Caco-2 (cell line): ENCODE measurements at places on chromosomes 2 and 18. TPM values are rescaled to one million over a fixed set of nuclear protein-coding genes. Genes with fewer than 3 reads are reported as not detected.

DNA sequence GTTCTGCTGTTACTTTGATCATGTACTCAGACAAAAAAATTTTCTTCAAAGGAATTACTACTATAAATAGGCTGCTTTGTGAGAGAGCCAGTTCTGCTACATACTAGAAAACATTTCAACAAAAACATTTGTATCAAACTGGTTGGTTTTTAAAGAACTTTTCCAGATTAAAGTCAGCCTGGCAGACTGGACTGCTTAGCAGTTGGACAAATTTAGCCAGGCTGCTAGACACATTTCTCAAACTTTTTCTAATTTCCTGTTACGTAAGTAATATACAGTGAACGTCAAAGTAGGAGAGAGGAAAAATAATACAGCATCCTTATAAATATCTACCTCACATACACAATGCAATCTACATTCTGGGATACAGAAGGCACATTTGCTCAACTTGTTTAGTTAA is 109.5 kb downstream of the SP3 start:
- H3K27ac ChIP-seq = no peak overlapping the region
- H3K4me3 ChIP-seq = no peak overlapping the region
- no peaks in the 10 kb centered on the region for H3K27me3 ChIP-seq
- no peaks in the 10 kb centered on the region for H3K4me1 ChIP-seq

GRCh38 chr2:25794544-25795276 is 83.6 kb downstream of the ASXL2 start:
- 0 out of 2 replicates have a peak, but pooled peaks cover 3% of the 10 kb centered on the region for H3K4me1 ChIP-seq
- no peak overlapping the region for H3K4me3 ChIP-seq
- no peak overlapping the region for H3K27ac ChIP-seq
- H3K36me3 ChIP-seq = no peaks in the 10 kb centered on the region
- no peaks in the 10 kb centered on the region for H3K27me3 ChIP-seq

SULT1C4 gene
- 4.0 and 5.1 TPM in 2 replicates for total RNA-seq

GRCh38 chr18:24086082-24086481 is 52.8 kb upstream of the CABYR start:
- H3K36me3 ChIP-seq = no peaks in the 10 kb centered on the region
- no peaks in the 10 kb centered on the region for H3K27me3 ChIP-seq
- H3K27ac ChIP-seq = no peak overlapping the region
- no peak overlapping the region for H3K4me3 ChIP-seq
- DNase-seq = no peak

DNA sequence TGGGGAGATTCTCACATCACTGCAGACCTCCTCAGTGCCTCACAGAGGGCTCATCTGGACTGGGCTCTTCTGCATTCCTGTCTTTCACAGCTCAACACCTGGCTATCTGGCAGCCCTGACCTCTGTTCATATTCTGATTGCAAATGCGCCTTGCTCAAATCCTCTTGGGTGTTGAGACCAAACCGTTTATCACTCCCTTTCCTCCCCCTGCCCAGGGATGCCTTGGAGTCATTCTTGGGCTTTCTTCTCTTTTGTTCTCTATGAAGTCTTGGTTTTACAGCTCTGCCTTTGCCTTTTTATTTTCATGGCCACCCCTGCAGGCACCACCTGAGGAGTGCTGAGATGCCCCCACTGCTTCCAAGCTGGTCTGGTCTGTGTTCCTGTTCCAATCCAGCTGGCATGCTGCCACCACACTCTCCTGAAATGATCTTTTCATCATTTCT is 26.3 kb downstream of the TUBB6 start:
- DNase-seq = no peak
- no peak overlapping the region for H3K27ac ChIP-seq
- H3K27me3 ChIP-seq = no peaks in the 10 kb centered on the region

GRCh38 chr2:102025583-102026267 is 34.0 kb downstream of the IL1R2 start:
- DNase-seq = no peak
- peaks cover 5% of the 10 kb centered on the region for H3K4me1 ChIP-seq
- no peaks in the 10 kb centered on the region; the same call in 1 of the 2 replicates for H3K36me3 ChIP-seq
- no peak overlapping the region for H3K4me3 ChIP-seq

KCNS3 gene
- 0.14 and 0.20 TPM in 2 replicates for total RNA-seq

RFX8 gene
- not detected in 2 replicates for total RNA-seq

DNA sequence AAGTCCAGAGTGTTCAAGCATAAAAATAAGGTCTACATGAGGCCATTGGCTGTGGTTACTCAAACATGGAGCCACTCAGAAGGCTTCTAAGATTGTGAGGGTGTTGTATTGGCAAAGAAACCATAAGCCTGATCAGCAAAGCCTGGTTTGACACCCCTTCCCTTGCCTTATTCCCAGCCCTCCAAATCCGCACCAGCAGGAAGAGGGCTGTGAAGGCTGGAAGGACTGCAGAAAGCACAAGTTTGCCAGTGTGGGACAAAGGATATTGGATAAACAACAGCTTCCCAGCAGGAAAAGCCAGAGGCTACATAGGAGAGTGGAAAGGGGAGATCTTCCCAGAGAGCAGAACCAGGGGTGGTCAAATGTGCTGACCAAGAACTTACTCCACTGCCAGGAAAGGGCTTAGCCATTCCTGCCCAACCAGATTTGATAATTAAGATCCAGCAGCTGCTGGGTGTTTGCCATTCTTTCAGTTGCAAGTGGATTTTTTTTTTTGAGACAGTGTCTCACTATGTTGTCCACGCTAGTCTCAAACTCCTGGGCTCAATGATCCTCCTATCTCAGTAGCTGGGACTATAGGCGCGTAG is 1.5 kb upstream of the PRKAG3 start:
- H3K36me3 ChIP-seq = no peaks in the 10 kb centered on the region
- H3K4me3 ChIP-seq = no peak overlapping the region
- peaks cover 1% of the 10 kb centered on the region; the same call in 1 of the 2 replicates for H3K27me3 ChIP-seq
- no peak for DNase-seq
- no peaks in the 10 kb centered on the region for H3K4me1 ChIP-seq

- no peak overlapping the region for H3K27ac ChIP-seq
- H3K27me3 ChIP-seq = no peaks in the 10 kb centered on the region
- no peak overlapping the region for H3K4me3 ChIP-seq
- H3K36me3 ChIP-seq = peaks cover 19% of the 10 kb centered on the region
- no peak for DNase-seq
These were observed 21.2 kb downstream of the E2F6 start for GRCh38 chr2:11444737-11445136.

EPG5 gene
- total RNA-seq = 10.6 and 12.0 TPM in 2 replicates

GRCh38 chr2:230713331-230714135 is 891 bp downstream of the CAB39 start:
- no peaks in the 10 kb centered on the region for H3K36me3 ChIP-seq
- H3K27me3 ChIP-seq = no peaks in the 10 kb centered on the region
- peaks cover 8% of the 10 kb centered on the region; the same call in 1 of the 2 replicates for H3K4me1 ChIP-seq
- peak overlapping the region; percentile 72 for H3K4me3 ChIP-seq

GRCh38 chr2:26162963-26163362 is 9.9 kb upstream of the GAREM2 start:
- H3K36me3 ChIP-seq = no peaks in the 10 kb centered on the region
- no peaks in the 10 kb centered on the region for H3K4me1 ChIP-seq
- no peaks in the 10 kb centered on the region for H3K27me3 ChIP-seq
- no peak for DNase-seq
- H3K27ac ChIP-seq = no peak overlapping the region

GPR35 gene
- 21.3 and 21.5 TPM in 2 replicates for total RNA-seq

ODC1 gene
- 277 and 285 TPM in 2 replicates for total RNA-seq

DNA sequence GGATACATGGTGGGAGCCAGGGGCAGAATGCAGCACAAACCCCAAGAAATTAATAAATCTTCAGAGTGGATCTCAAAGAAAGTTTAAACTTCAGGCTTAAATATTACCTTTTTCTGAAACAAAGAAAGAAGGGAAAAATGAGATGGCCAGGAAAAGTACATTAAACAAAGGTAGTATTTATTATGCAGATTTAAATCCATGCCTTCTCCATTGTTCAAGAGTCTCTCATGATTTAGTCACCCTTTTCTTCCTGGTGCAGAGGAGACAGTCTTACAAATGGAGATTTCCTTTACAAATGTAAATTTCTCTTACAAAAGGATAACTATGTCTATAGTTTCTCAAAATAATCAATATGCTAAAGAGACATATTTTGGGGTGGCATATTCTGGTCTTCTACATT is 33.4 kb upstream of the PPM1B start:
- peaks cover 37% of the 10 kb centered on the region for H3K4me1 ChIP-seq
- DNase-seq = no peak
- peak overlapping the region; percentile 78 for H3K27ac ChIP-seq
- no peaks in the 10 kb centered on the region for H3K36me3 ChIP-seq
- no peak overlapping the region for H3K4me3 ChIP-seq

FEV gene
- total RNA-seq = not detected in 2 replicates

DNA sequence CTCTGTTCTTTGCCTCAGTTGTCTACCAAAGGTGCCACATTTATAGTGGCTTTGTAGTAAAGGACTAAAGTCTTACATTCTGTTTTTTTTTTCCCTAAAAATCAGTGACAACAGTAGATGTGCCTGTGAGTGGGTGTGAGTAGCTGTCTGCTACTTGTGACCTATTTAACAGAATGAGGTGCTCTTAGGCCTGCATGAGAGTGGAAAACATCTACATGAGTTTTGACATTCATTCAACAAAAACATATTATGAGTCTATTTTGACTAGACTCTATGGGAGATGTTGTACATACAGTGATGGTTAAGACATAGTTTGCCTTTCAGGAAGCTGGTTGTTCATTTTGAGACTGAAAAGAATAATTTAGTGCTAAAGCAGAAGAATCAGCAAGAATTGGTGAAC is 36.7 kb downstream of the IL1R2 start:
- no peak for DNase-seq
- H3K4me1 ChIP-seq = peaks cover 9% of the 10 kb centered on the region
- no peak overlapping the region for H3K4me3 ChIP-seq
- no peaks in the 10 kb centered on the region for H3K27me3 ChIP-seq
- H3K36me3 ChIP-seq = no peaks in the 10 kb centered on the region

- no peak overlapping the region for H3K27ac ChIP-seq
- H3K4me1 ChIP-seq = no peaks in the 10 kb centered on the region
- no peaks in the 10 kb centered on the region for H3K36me3 ChIP-seq
- H3K4me3 ChIP-seq = no peak overlapping the region
- DNase-seq = no peak
- no peaks in the 10 kb centered on the region for H3K27me3 ChIP-seq
These were observed 2.2 kb downstream of the ABCG8 start for GRCh38 chr2:43840965-43841364.

DNA sequence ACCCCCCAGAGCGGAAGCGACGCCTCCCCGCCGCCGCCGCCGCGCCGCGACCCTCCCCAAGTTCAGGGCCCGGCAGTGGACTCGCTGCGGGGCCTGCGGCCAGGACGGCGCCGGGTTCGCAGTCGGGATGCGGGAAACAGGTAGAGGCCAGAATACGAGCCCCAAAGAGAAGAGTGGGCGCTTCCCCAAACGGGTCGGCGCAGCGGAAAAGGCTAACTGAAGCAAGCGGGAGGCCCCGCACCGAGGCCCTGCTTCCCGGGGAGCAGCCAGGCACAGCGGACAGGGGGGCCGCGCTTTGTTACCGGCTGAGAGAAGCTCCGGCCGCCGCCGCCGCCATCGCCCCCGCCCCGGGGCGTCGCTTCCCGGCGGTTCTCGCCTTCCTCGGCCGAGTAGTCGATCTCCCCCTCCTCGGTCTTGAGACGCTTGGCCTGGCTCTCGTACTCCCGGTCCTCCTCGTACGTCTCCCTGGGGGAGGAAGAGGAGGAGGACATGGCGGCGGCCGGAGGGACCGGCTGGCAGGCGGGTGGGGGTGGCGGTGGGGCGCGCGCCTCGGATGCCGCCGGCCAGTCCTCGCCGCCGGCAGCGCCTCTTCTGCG is 494 bp downstream of the HNRNPLL start:
- H3K36me3 ChIP-seq = no peaks in the 10 kb centered on the region
- no peaks in the 10 kb centered on the region for H3K27me3 ChIP-seq
- H3K27ac ChIP-seq = peak overlapping the region; percentile 96
- peak overlapping the region; percentile 87 for H3K4me3 ChIP-seq

- DNase-seq = no peak
- no peaks in the 10 kb centered on the region for H3K27me3 ChIP-seq
- H3K27ac ChIP-seq = no peak overlapping the region
- no peaks in the 10 kb centered on the region for H3K4me1 ChIP-seq
These were observed 94.9 kb downstream of the SPHKAP start for GRCh38 chr2:228086561-228086960.

OTOS gene
- total RNA-seq = not detected in 2 replicates

GRCh38 chr18:40821596-40822243 is 1133.3 kb upstream of the PIK3C3 start:
- no peak for DNase-seq
- no peak overlapping the region for H3K27ac ChIP-seq
- no peaks in the 10 kb centered on the region for H3K4me1 ChIP-seq
- H3K4me3 ChIP-seq = no peak overlapping the region

DNA sequence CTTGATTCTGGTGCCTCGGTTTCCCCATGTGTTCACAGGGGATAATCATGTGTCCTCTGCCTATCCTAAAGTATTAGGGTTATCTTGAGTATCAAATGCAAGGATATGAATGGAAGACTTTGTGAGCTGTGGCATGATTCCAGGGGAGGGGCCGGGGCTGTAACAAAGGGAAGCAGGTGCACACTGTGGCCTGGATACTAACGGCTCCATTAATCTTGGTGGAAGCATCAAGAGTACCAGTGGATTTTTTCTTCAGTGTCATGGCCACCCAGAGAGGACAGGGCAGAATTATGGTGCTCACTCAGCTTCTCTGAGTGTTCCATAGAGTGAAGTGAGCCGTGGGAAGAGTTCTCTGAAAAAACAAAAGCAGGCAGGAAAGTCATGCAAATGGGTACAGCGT is 320.1 kb downstream of the ALK start:
- no peak overlapping the region for H3K4me3 ChIP-seq
- no peak for DNase-seq
- H3K27ac ChIP-seq = no peak overlapping the region
- no peaks in the 10 kb centered on the region for H3K36me3 ChIP-seq
- H3K27me3 ChIP-seq = no peaks in the 10 kb centered on the region
- H3K4me1 ChIP-seq = no peaks in the 10 kb centered on the region

ALPG gene
- 1.9 and 2.5 TPM in 2 replicates for total RNA-seq

- H3K27me3 ChIP-seq = no peaks in the 10 kb centered on the region
- H3K27ac ChIP-seq = no peak overlapping the region
- no peaks in the 10 kb centered on the region; the same call in 1 of the 2 replicates for H3K4me1 ChIP-seq
These were observed 39.0 kb upstream of the ZFP36L2 start for GRCh38 chr2:43265421-43265820.

FAM161A gene
- 9.1 and 9.8 TPM in 2 replicates for total RNA-seq

DNA sequence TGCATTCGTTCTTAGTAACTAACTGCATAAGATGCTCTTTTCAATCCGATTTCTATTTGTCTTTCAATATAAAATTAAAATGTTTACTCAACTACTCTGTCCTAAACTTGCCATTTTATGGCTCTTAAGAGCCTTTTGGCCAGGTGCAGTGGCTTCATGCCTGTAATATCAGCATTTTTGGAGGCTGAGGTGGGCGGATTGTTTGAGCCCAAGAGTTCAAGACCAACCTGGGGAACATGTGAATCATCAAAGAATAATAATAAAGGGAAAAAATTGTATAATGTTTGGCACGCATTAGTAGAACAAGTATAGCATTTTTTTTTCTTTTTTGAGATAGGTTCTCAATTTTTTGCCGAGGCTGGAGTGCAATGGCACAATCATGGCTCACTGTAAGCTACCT is 92.5 kb downstream of the C2orf74 start:
- 0 out of 2 replicates have a peak, but pooled peaks cover 6% of the 10 kb centered on the region for H3K4me1 ChIP-seq
- no peaks in the 10 kb centered on the region for H3K27me3 ChIP-seq
- H3K27ac ChIP-seq = no peak overlapping the region
- no peak overlapping the region for H3K4me3 ChIP-seq
- peaks cover 4% of the 10 kb centered on the region for H3K36me3 ChIP-seq
